ENCODE measurements at places on chromosomes 12 and 14.

GRCh38 chr12:56330936-56331490, 2.8 kb downstream of the PAN2 start:
- no peak for DNase-seq

DNA sequence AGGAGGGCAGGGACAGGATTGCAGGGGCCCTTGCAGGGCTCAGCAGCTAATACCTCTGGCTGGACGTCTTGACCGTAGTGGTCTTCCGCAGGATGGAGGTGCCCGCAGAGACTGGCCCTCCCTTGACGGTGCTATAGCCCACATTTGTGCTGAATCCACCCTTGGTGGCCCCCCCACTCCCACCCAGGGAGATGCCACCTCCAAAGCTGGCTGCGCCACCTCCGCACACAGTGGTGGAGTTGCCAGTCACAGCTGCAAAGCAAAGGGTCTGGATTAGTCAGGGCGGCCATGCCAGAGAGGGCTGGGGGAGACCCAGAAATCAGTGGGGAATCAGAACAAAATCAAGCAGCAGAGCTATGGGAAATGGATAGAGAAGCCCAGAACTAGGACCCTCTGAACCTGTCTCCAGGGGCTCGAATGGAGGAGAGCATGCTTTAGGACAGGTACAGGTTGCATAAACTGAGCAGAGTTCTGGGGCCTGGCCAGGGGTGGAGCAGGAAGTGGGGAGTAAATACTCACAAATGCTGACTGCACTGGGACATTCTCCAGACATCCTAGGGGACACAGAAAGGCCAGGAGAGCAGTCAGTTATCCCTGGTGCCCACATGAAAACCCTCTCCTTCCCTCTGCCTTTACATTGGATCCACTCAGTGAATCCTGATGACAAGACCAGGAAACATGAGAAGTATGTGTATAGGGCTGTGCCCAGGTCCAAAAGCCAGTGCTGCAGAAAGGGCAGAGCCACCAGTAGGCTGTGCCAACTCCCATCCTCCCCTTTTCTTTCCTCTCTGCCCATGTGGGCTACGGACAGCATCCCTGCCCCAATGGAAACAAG, 8.1 kb upstream of the KRT4 start:
- DNase-seq: no peak

- no peak for DNase-seq
These were observed 10.5 kb downstream of the CELA1 start for GRCh38 chr12:51335931-51336330.

- DNase-seq: no peak
These were observed 7.8 kb upstream of the DTD2 start for GRCh38 chr14:31465111-31465510.

DNA sequence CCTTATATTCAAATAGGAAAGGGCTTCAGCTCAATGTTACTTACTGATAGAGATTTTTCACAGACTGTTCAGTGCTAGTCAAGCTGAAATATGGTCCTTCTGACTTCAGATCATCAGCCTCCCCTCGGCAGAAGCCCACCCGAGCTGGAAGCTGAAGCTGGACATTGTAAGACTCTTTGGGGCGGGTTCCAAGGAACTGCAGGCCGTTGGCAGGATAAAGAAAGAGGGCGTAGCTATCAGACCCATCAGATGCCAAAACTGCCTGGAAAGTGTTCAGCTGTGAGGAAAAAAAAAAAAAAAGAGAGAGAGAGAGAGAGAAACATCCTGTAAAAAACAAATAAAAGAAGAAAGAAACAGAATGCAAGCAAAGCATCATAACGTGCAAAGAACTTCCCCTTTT, 8.8 kb downstream of the NID2 start:
- DNase-seq: no peak

DNA sequence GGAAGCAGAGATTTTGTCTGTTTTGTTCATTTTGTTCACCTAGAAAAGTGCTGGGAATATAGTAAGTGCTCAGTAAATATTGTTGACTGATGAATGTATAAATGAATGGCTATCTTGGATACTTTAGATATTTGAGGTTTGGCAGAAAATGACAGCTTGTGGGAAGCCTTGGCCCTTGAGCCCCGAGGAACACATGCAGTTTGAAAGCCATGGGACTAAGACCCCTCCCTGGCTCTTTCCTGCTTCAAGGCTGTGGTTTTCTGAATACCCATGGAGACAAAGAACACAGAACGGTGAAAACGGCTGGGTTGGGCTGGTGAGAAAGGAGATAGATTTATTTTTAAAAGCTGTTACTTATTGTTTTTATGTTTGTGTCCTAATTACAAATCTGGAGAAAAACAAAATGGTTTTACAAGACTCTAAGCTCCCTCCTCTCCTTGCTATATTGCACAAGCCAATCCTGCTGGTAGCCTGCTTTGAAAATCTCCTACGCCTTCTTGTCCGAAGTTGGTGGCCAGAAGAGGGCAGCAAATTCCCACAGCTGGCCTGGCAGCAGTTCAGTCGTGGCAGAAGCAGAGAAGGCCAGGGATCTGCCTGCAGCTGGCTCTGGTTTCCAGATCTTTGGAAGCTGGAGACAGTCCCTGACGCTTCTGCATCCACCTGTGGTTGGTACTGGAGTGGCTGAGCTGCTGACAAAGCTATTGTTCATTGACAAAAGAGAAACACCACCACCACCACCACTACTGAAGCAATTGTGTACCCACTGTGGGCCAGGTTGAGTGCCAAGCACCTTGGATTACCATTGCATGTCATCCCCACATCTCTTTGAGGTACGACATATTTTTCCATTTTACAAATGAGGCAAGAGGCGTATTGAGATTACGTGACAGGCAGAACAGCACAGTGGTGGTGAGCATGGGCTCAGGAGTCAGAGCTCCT, 5.2 kb upstream of the KRT85 start:
- DNase-seq: peak; percentile 88

DNA sequence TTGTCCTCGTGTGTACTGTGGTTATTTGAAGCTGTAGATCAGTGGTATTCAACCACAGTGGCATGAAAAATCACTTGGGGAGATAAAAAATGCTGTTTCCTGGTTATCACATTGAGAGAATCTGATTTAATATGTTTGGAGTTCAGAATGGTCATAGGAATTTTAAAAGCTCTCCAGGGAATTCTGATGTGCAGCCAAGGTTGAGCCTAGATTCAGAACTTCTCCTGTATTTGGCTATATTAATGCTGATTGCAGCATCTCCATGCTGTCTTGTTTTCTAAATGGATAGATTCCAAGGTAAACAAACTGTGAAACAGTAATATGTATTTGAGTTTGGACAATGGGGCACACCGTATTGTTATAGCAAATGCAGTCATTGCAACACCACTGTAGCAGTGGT, 982.2 kb upstream of the FBXO33 start:
- no peak for DNase-seq

DNA sequence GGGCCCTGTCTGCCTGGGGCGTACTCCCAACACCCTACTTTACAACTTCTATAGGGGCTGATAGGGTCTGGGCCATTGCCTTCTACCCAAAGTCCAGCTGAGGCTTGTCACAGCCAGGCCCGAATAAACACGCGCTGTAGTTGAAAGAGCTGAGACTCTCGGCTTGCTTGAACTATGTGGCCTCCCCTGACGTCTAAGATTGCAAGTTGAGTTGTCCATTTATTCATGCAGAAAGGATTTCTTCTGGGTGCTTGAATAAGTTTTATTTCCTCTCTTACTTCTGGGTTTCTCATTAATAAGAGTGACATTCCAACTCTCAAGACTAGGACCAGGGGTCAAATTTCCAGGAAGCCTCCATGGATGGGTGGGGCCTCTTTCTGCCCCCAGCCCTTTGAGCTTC, 74.4 kb upstream of the VRK1 start:
- DNase-seq: no peak

DNA sequence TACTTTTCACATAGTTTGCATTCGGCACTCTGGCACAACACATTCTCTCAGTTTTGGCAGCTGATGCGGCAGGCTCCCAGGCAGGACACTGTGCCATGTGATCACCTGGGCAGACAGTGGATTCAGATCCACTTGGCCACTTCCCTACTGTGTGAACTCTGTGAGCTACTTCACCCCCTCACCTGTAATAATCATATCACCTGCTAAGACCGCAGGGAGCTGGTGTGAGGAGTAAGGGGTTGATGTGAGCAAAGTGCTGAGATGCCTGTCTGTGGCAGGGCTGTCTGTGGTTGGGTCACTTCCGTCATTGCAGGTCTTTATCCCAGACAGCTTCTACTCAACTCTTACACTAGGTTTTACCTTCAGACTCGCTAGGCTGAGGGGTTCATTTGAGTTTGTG, 50.4 kb upstream of the AMN start:
- DNase-seq: no peak

- no peak for DNase-seq
These were observed 74.2 kb downstream of the SMOC1 start for GRCh38 chr14:69953266-69953915.

GRCh38 chr14:21268617-21269251, 508 bp downstream of the HNRNPC start:
- DNase-seq: no peak

GRCh38 chr12:16437926-16438325, 90.5 kb downstream of the MGST1 start:
- DNase-seq: no peak

- DNase-seq: no peak
These were observed 177.4 kb upstream of the HIF1A start for GRCh38 chr14:61517911-61518384.

GRCh38 chr14:93824518-93825234, 36.4 kb upstream of the PRIMA1 start:
- DNase-seq: peak; percentile 48

GRCh38 chr12:6112004-6112403, 12.5 kb downstream of the VWF start:
- no peak for DNase-seq

- DNase-seq: peak; percentile 55
These were observed 15.6 kb downstream of the SMUG1 start for GRCh38 chr12:54173066-54173726.

DNA sequence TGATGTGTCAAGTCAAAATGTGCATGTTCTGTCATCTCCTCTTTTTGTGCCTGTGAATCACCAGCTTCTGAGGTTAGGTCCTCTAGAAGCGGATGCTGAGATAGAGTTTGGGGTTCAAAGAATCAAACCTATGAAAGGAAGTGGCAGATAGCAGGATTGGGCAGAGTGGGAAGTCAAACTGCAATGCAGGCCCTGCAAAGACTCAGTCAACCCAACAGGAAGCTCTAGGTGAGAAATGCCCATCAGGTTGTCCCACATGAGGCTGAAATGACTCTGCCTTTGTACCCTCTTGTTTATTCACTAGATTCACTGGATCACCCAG, 4.5 kb upstream of the MIA2 start:
- no peak for DNase-seq

DNA sequence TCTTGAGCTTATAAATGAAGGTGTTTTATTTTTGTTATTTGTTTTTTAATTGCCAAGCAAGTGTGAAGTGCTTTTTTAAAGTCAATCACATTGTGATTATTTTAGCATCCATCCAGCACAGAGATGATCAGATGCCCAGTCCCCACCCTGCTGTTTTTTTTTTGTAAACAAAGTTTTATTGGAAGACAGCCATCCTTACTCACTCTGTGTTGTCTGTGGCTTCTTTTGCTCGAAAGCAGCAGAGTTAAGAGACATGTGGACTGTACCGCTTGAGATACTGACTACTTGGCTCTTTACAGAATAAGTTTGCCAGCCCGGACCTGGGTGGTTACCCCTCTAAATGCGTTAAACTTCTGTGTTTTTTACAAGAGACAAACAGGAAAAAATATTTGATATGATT, 30.9 kb upstream of the AMN start:
- DNase-seq: no peak

DNA sequence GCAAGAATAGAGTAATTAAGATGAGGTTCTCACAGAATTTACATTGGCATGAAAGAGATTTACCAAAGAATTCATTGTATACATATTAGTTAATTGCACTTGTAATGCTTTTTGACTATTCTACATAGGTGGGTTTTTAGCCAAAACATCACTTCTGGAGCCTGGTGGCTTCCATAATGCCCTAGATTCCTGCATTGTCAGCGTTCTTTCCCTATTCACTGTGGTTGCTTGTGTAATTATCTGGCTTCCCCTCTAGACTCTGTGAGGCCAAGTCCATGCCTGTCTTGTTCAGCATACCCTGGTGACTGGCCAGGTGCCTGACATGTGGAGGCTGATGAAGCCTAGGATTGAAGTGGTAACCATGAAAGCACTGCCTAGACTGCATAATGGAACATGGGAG, 41.2 kb downstream of the TDP1 start:
- DNase-seq: no peak

- DNase-seq: no peak
These were observed 67.6 kb downstream of the GTF2A1 start for GRCh38 chr14:81153187-81153586.

DNA sequence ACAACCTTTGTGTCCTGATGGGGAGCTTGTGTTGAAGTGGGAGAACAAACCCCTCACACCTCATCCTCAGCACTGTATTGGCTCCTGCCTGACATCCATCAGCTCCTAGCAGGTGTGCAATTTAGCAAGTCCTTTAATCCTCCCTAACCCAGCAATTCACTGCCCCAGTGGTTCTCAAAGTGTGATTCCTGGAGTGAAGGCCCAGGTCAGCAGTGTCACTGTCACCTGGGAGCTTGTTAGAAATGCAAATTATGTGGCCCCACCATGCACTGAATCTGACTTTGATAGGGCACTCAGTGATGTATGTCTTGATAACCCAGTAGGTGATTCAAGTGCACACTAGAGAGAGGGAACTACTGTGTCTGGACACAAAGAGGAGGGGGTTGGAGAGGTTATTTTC, 133.6 kb downstream of the FGD4 start:
- no peak for DNase-seq

GRCh38 chr14:50334211-50334610, 22.1 kb downstream of the DMAC2L start:
- no peak for DNase-seq

DNA sequence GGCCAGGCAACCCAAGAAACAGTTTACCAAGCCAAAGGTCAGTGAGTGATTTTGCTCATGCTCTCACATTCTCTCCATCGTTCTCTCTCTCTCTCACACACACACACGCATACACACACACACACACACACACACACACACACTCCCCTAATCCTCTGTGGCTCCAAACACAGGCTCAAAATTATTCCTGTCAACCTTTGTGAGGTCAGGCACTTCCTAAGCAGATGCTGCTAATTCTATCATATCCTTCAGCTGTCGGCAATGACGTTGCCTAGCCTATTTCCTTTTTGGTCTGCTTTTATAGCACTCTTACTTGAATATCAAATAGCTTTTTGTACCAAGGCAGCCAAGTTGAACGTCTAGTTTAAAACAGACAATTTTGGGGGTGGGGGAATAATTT, 98.9 kb upstream of the EGLN3 start:
- DNase-seq: no peak

- DNase-seq: no peak
These were observed 18.9 kb upstream of the PLEKHH1 start for GRCh38 chr14:67514203-67514607.

- DNase-seq: no peak
These were observed 6.9 kb upstream of the DNM1L start for GRCh38 chr12:32671930-32672780.

GRCh38 chr14:96038920-96039632, at the start of gene C14orf132:
TSS of gene C14orf132 (plus strand) at chr14:96039362. CDS start at chr14:96039501, 139 bp downstream.
- peak; percentile 57 for DNase-seq
